ENCODE measurements at places on chromosomes 6 and 20.
A peak's percentile ranks its signal among the peaks of the same experiment; 100 is the strongest.

GRCh38 chr6:169230322-169230665, 23.4 kb downstream of the THBS2 start:
- no peak for DNase-seq

GRCh38 chr20:41551011-41551705, 67.0 kb downstream of the CHD6 start:
- DNase-seq: no peak

- DNase-seq: no peak
Observed at GRCh38 chr6:166253778-166254204, 54.4 kb downstream of the PRR18 start.

- no peak for DNase-seq
Observed at GRCh38 chr6:160275511-160276003, 16.9 kb upstream of the SLC22A2 start.

GRCh38 chr6:75494290-75494689, 690 bp upstream of the FILIP1 start:
- no peak for DNase-seq

DNA sequence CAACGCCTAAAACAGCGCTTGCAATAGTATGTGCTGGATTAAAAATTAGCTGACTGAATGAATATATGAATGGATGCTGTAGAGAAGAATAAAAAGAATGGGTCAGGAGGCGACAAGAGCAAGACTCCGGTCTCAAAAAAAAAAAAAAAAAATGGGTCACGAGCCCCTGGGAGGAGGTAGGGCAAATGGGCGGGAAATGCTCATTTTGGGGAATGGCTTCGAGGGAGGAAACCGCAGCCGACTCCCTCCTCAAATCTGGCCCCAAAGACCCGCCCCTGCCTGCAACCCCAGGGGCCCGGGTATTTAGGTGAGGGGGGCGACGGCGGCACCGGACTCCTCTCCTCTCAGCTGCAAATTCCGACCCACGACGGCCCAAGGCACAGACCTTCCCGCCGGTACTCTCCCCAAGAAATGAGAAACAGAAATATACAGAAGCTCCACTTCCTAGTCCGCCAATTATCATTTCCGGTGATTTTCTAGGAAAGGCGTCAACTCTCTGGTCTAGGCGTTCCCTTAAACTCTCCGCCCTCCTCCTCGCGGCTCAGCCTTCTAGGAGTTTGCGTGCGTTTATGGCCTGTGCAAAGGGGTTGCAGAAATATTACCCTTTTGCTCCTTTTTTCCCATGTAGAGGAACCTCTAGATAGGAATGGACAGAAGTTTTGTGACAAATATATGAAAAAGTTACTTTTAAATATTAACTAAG, at the start of gene ZNF311:
ZNF311 (minus strand) TSS at position 133 of the 703 bp plus-strand sequence. CDS start 1,361 bp downstream, outside the sequence.
- peak; percentile 65 for DNase-seq

- DNase-seq: no peak
Observed at GRCh38 chr6:17635568-17635967, 35.5 kb downstream of the FAM8A1 start.

All from EL (cell line).